ENCODE measurements at places on chromosomes 1 and 21.
A peak's percentile ranks its signal among the peaks of the same experiment; 100 is the strongest.

DNA sequence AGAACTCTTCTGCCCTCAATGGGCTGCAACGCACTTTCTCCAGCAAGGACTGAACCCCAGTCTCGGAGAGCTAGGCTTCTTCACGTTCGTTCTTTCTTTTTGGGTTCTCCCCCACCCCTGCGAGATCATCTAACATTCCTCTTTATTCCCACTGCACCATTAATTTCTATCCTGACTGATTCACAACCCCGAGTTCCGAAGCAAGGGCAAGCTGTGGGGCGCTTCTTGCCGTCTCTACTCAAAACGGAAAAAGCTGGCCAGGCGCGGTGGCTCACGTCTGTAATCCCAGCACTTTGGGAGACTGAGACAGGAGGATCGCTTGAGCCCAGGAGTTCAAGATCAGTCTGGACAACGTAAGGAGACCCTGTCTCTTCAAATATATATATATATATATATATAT, 37.4 kb upstream of the BTG2 start:
- DNase-seq, result no peak

- no peak for DNase-seq
Measured at GRCh38 chr1:204829133-204829825, 41.4 kb upstream of the NFASC start.

DNA sequence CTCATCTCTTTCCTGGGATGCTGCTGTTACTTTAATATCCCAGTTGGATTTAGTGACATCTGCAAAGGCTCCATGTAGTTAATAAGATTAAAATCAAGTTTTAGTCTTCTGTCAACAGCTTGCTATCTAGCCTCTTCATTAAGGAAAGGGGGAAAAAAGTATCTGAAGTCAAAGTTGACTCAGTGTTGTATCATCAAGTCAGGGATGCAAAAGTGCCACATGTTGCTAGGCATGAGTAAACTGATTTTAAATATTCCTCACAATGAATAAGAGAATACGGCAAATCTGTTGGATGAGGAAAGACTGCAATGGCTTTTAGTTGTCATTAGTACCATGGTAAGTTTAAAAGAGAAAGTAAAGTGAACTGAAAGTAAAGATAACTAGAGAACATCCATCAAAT, 383.2 kb upstream of the ZRANB2 start:
- no peak for DNase-seq

DNA sequence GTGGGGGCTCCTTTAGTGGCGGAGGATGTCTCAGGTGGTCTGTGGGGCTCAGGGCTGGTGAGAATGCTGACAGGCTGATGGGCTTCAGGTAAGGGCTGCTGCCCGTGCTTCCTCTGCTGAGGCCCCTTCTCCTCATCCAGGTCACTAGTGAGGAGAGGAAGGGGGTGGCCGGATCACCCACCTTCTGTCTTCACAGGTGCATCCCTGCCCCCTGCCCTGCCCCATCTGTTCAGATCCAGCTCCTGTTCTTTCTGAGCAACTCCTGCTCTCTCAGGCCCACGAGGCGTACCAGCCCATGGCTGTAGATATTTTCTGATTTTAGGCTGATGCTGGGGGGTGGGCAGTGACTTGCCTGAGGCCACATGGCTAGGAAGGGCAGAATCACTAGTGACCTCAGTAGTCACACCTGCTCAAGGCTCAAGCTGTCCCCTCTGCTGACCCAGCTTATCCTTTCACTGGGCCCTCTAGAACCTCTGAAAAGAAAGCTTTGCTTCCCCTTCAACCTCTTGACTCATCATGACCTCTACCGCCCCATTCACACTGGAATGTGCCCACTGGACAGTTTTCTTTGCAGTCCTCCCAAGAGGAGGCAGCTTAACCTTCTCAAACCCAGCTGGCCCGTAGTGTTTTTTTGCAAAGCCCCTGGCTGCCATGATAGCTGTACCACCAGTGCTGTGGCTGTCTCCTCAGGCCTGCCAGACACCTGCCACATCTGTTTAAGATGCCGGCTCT, 14.8 kb downstream of the DCST2 start:
- no peak for DNase-seq

- DNase-seq, result no peak
Measured at GRCh38 chr1:44537538-44537937, 132.5 kb downstream of the RNF220 start.

DNA sequence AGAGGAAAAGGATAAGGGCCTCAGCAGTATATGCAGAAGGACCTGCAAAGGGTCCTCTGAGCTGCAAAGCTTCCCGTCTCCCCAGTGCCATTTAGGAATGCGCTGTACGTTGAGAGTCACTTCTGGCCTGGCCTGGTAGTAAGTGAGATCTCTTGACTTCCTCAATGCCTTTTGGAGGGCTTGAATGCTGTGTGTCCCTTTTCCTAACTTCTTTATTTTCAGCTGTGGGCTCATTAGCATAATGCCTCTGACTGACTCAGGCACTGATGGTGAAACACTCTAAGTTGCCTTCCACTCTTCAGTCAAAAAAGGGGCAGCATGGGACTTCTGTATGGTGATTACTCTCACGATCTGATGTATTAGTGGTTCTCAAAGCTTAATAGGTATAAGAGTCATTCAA, 49.9 kb downstream of the XCL1 start:
- no peak for DNase-seq

GRCh38 chr1:192943108-192943507, 116.1 kb downstream of the UCHL5 start:
- DNase-seq, result no peak

- no peak for DNase-seq
Measured at GRCh38 chr1:14815175-14815877, 216.8 kb downstream of the KAZN start.

GRCh38 chr1:94865360-94865759, 45.2 kb downstream of the SLC44A3 start:
- DNase-seq, result no peak

- DNase-seq, result no peak
Measured at GRCh38 chr1:10890491-10891071, 94.1 kb upstream of the CASZ1 start.

- peak; percentile 77 for DNase-seq
Measured at GRCh38 chr1:156656806-156657740, 15.2 kb downstream of the BCAN start.
